Type B pancreatic cell (in vitro differentiated cells): ENCODE measurements at places on chromosomes 16 and 17. TPM values are rescaled to one million over a fixed set of nuclear protein-coding genes. Genes with fewer than 3 reads are reported as not detected.

Gene ABI3
- total RNA-seq: 0.31 TPM in 1 of 2 replicates, not detected in the other

Gene RASD1
- total RNA-seq: 6.4 and 9.2 TPM in 2 replicates

GRCh38 chr17:28551421-28552175, 826 bp downstream of the UNC119 start:
- no peak for DNase-seq
- peaks cover 26% of the 10 kb centered on the region for H3K4me1 ChIP-seq
- H3K4me3 ChIP-seq: peak overlapping the region; percentile 97

GRCh38 chr16:86850670-86851069, 272.3 kb downstream of the FOXL1 start:
- peaks cover 20% of the 10 kb centered on the region for H3K4me1 ChIP-seq
- no peak overlapping the region for H3K27ac ChIP-seq
- DNase-seq: no peak
- no peak overlapping the region for H3K4me3 ChIP-seq
- peaks cover 22% of the 10 kb centered on the region for H3K27me3 ChIP-seq
- no peaks in the 10 kb centered on the region for H3K36me3 ChIP-seq

Gene PPY
- 29.8 and 65.9 TPM in 2 replicates for total RNA-seq

- no peak overlapping the region for H3K27ac ChIP-seq
- H3K27me3 ChIP-seq: peaks cover 36% of the 10 kb centered on the region
- no peak for DNase-seq
- no peak overlapping the region for H3K4me3 ChIP-seq
- no peaks in the 10 kb centered on the region for H3K4me1 ChIP-seq
- no peaks in the 10 kb centered on the region for H3K36me3 ChIP-seq
Measured at GRCh38 chr16:24045641-24046040, 209.9 kb downstream of the PRKCB start.
